Activated CD8-positive, alpha-beta memory T cell treated with anti-CD3 and anti-CD28 coated beads for 24 hours (primary cell): ENCODE measurements at places on chromosomes 7 and 10.

GRCh38 chr10:79995979-79996634 is 47.2 kb upstream of the SFTPD start:
- no peak for DNase-seq

DNA sequence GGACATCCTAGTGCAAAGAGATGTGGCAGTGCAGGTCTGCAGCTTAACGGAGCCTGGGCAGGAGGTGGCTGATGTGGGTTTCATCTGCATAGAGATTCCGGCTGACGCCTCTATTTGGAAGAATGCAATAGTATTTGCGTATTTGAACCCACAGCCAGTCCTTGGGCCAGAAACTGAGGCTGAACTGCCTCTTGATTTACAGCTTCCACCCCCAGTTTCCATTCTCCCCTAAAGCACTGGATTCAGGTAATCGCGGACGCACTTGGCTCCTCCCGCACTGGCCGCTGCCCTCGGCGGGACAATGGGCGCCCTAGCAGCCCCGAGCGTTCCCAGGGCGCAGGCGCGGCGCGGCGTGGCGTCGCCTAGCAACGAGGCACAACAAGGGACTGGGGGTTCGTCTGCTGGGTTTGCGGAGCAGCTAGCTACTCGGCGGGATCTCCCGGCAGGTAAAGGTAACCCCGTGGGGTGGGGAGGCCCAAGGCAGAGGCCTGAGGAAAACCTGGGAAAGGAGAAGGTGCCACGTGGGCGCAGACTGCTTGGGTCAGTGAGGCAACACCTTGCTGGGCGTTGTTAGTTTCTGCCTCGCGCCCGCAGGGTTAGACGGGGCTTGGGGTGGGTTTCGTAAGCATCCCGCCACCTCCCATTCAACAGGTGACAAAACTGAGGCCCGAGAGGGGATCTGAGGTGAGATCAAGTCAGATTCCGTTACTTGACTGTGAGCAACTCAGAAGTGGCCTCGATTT is at the start of gene ARMC3:
Gene ARMC3 (plus strand): TSS at position 393 of the 743 bp plus-strand sequence. CDS start 3,944 bp downstream, outside the sequence.
- DNase-seq = peak; percentile 88

DNA sequence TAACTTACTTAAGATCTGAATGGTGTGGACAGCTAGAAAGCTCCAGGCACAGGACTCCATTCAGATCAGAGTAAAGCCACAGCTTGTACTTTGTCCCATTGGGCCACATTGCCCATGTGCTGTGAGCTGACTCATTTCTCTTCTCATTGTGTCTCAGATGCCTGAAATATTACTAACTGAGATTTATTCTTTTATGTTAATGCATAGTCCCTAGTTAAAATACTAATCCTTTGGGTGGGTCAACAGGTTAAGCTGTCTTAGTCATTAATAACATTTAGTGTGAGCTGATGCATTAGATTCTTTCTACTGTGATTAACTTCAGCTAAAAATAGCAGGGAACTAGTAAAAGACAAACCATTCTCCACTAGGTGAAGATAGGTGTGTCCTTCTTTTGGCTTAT is 104.7 kb upstream of the ARMC3 start:
- DNase-seq = no peak

- DNase-seq = no peak
These were observed 3.9 kb downstream of the CDK14 start for GRCh38 chr7:90599892-90600555.

DNA sequence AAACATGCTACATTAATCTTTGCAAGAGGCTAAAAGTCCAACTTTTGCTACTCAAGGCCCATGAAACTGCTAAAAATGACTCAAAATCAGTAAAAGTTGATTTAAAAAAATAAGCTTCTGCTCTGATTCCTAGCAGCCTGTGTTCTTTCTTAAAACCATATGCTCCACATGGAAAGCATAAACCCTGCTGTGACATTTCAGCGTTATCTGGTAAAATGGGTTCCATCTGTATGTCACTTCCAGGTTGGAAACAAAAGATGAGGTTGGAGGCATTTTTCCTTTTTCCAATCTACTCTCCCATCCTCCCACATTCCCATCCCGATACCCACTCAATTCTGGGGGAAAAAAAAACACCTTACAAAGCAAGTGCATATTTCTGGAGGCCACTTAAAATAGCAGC is 439.5 kb downstream of the NEBL start:
- no peak for DNase-seq

DNA sequence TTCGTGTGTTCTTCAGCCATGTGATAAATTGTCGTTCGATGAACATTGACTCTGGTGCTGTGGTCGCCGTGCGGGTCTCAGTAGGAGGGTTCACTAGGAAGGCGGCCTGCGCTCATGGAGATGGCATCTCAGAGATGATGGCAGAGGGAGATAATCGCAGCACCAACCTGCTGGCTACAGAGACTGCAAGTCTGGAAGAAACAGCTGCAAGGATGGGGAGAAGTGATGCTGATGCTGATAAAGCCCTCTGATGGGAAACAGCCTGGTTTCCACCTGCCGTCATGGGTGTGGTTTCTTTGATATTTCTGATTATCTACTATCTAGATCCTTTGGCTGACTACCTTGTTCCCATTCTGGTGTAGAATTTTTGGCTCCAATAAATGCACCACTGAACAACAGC is 130.5 kb upstream of the ANKRD30A start:
- no peak for DNase-seq

GRCh38 chr10:103921750-103922195 is 3.8 kb upstream of the STN1 start:
- no peak for DNase-seq
